Stimulated activated CD4-positive, alpha-beta T cell treated with anti-CD3 and anti-CD28 coated beads, Interleukin-15, amount 100 ng/mL, for 1 hour (primary cell): ENCODE measurements at places on chromosomes 11 and 22.

DNA sequence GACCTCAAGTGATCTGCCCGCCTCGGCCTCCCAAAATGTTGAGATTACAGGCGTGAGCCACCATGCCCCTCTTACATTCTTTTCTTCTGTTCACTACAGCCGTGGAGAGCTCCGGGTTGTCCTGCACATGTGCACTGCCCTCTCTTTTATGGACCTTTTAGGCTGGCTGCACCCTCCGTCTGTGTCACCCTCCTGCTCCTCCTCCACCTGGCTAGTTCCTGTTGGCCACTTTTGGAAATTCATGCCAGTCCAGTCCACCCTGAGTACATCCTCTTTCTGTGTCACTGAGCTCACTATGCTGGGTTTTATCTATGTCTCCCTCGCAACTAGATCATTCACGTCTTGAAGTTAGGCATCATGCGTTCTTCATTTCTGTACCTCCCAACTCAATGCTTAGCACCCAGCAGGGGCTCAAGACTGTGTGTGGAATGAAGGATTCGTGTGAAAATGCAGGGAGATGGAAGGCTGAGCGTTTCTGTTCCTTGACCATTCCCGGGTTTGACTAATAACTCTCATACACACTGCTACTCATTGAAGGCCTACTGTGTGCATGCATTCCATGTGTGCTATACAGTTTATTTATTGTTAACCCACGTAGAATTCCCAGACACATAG is 60.6 kb downstream of the PTPRJ start:
- DNase-seq = no peak

GRCh38 chr11:31714840-31715239 is 96.3 kb downstream of the PAX6 start:
- DNase-seq = no peak

- no peak for DNase-seq
These were observed 181.8 kb downstream of the BARX2 start for GRCh38 chr11:129557421-129557820.

GRCh38 chr22:24703101-24703500 is 71.4 kb downstream of the PIWIL3 start:
- DNase-seq = no peak

GRCh38 chr11:84922212-84922805 is 704.8 kb downstream of the DLG2 start:
- DNase-seq = no peak

DNA sequence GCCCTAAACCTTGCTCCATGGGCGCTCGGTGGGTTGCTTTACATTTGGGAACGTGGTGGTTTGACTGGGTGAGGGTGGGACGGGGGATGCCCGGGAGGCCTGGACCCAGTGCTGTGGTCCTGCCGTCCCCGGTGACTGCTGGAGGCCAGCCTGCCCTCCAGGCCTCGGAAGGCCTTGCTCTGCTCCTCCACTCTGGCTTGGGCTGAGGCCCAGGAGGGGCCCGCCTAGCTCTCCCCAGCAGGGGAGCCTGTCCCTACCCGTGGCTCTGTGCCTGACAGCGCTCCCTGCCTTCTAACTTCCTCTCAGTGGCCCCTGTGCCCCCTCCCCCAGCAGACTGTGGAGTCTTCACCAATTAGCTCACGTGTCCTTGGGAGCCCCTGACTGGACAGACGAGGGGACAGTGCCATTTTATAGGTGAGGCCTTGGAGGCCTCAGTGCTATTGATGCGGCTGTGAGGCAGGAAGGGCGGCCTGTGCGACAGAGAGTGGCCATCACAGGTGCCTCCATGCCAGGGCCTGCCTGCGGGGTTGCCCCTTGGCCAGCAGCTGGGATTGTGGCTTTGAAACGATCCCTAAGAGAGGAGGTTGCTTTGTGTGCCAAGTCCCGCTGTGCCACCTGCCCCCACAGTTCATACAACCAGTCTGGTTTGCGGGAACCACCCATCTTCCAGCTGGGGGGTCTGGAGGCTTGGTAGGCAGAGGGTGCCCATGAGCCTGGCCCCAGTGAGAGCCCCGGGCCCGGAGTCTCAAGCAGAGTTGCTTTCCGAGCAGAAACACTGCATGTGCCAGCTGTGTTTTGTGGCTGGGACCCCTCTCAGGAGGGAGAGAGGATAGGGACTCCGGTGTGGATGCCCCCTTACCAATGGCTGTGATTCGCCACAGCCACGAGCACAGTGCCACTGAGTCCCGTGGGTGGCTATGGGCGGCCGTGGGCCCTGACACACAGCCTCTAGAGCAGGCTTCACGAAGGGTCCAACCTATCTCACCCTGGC is 17.7 kb downstream of the TPCN2 start:
- no peak for DNase-seq

DNA sequence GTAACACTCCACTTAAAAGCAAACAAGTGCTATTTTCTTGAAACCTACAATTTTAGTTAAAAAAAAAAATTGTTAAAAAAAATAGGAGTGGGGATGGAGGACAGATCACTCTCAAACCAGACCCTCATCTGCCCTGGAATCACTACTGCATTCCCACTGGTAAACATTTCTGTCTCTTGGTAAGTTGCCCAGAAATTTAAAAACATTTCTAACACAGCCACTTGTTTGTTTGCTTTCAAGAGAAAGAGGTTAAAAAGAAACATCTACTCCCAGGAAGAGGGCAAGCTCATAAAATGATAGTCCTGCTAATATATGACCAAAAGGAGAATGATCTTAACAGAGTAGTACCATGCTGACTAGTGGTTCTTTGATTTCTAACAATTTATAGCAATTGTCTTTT is 83.3 kb downstream of the SGSM3 start:
- no peak for DNase-seq

- no peak for DNase-seq
These were observed 345.1 kb upstream of the C11orf87 start for GRCh38 chr11:109076870-109077269.

DNA sequence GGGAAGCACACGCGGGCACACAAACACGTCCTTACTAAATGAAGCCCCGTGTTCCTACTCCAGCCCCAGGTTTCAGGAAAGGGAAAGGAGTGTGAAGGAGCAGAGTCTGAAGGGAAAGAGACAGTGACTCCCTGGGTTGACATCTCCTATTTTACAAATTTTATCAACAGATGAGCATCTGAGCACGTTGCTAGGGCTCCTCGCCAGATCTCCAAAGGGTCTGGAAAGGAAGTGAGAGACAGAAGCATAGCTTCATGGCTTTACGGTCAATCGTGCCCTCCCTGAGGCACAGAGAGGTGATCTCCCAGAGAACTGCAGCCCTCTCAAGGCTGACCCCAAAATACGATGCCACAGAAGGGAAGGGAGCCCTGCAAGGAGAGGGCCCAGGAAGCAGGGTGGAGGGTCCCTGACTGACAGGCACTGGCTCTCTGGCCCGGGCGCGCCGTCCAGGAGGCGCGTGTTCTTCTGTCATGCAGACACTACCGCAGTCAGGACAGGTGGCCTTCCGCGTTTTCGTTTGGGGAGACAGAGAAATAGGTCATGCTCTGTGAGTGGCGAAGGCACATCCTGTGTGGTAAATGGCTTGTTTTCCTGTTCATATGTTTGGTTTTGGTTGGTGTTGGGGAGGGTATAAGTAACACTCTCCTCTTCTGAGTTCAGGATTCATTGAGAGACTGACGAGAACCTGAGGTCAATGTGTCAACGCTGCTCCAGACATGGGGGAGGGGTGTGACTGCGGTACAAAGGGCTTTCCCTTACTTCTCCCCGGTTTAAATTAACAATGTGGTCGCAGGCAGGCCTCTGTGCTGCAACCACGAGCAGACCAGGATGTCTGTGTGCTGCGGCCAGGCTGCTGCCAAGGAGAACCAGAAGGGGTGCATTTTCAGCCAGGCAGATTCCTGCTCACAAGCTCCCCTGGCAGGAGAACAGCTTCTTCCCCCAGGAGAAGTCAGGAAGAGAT is 813.3 kb downstream of the OPCML start:
- DNase-seq = no peak

- DNase-seq = no peak
These were observed 93.2 kb downstream of the NECTIN1 start for GRCh38 chr11:119635776-119636175.

- no peak for DNase-seq
These were observed 39.3 kb downstream of the EFCAB6 start for GRCh38 chr22:43772831-43773230.

DNA sequence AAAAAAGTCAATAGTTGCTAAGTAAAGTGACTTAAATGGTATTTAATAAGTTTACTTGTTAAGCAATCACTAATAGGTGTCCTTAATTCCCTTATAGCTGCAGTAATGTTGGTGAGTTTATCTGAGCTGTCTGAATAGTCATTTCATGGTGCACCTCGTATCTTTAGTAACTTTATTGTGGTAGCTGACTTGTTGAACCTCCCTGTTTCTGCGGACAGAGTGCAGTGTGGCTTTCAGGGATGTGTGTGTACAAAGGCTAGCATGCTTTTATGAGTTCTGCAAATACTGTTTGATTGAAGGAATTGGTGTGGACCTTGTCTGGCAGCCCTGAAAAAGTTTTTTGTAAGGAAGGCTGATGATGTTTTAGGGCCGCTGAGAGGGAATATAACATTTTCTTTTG is 2.6 kb downstream of the ZNRF3 start:
- DNase-seq = no peak

DNA sequence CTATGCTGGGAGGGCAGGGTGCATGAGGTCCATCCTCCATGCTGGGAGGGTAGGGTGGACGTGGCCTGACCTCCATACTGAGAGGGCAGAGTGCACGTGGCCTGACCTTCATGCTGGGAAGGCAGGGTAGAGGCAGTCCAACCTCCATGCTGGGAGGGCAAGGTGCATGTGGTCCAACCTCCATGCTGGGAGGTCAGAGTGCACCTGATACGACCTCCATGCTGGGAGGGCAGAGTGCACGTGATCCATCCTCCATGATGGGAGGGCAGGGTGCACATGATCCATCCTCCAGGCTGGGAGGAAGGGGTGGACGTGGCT is 622.2 kb downstream of the BRD1 start:
- no peak for DNase-seq

GRCh38 chr11:18379201-18379600 is 15.2 kb upstream of the LDHA start:
- no peak for DNase-seq

DNA sequence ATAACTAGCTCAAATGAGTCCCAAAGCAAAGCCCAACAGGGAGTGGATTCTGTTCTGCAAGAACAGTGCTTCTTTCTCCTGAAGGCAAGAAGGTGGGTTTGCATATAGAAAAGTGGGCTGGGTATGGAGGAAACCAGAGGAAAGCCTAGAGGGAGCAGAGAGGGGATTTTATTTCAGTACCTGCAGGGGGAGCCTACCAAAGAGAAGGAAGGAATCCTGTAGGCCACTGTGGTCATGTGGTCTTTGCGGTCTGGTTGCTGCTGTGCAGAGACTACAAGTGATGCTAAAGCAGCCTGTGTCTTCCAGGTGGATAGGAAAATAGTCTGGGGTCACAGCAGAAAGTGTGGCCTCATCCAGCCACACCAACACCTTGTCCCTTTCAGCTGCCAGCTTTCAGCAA is 33.2 kb upstream of the ZBTB16 start:
- DNase-seq = no peak

DNA sequence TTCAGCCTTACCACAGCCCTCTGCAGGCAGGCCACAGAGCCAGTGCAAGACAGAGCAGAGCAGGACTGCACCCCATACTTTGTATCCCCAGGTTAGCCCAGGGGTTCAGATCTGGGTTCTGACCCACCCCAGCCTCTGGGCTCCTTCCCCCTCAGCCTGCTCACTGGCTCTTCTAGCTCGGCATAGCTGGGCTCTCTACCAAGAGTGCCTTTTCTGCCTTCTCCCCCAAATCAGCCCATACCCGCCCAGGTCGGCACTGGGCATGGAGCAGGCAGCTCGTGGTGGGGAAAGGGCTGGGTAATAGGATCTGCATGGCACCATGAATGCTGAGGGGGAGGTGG is 8.3 kb downstream of the RELT start:
- no peak for DNase-seq

- DNase-seq = no peak
These were observed 7.3 kb downstream of the TCN2 start for GRCh38 chr22:30614268-30614667.

GRCh38 chr11:94768602-94769541 is 716 bp downstream of the AMOTL1 start:
- no peak for DNase-seq

DNA sequence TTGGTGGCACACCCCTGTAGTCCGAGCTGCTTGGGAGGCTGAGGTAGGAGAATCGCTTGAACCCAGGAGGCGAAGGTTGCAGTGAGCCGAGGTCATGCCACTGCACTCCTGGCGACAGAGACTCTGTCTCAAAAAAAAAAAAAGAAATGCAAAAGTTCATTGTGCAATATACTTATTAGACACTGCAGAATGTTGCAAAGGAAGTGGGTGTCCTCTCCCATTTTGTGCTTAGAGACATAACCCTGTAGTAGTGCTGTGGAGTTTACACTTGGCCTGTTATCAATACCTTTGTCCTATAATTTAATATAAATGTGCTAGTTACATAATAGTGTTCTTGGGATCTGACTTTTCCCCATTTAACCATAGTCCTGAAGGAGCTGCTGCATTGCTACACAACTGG is 9.4 kb downstream of the BCL2L13 start:
- no peak for DNase-seq

- no peak for DNase-seq
These were observed 273.2 kb downstream of the KIRREL3 start for GRCh38 chr11:126727381-126727780.

DNA sequence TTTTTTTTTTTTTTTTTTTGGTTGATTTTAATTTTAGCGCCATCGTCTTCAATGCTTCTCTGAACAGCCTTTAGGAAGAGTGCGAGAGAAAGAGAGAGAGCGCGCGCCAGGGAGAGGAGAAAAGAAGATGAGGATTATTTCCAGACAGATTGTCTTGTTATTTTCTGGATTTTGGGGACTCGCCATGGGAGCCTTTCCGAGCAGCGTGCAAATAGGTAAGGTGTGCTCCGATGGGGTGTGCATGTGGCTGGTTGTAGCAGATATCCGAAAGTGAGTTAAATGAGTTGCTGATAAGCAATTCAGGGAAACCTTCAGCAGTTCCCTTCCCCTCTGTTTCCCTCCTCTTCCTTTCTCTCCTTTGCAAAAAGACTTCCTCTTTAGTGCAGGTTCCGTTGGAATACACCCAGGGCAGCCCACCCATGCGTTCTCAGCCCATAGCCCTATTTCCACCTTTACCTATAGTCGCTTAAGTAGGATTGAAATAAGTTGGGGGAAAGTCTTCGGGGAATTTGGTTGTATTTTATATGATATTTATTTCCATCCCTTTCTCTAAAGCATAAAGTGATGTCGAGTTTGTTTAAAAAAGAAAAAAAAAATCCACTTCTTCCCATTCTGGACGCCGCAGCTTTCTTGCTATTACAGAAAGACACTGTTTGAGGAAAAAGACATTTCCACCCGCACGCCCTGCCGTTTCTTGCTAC is 1.1 kb downstream of the GRIA4 start:
- DNase-seq = no peak
